ENCODE measurements at places on chromosomes 16 and 17. TPM values are rescaled to one million over a fixed set of nuclear protein-coding genes. Genes with fewer than 3 reads are reported as not detected.
A peak's percentile ranks its signal among the peaks of the same experiment; 100 is the strongest.

The ARL5C gene
- not detected for total RNA-seq

The PRCD gene
- 2.3 TPM for total RNA-seq

The TBX2 gene
- total RNA-seq: 11.7 TPM

The AXIN2 gene
- 27.0 TPM for total RNA-seq

The WNT9B gene
- total RNA-seq: not detected

The KRT27 gene
- total RNA-seq: not detected

The CSH1 gene
- not detected for total RNA-seq

The DOC2B gene
- total RNA-seq: 2.0 TPM

The SCGB1C2 gene
- not detected for total RNA-seq

The TNFRSF17 gene
- 5.0 TPM for total RNA-seq

The UNC13D gene
- total RNA-seq: 20.5 TPM

The EPN3 gene
- total RNA-seq: 58.5 TPM

The OR4D1 gene
- total RNA-seq: not detected

The OR1F1 gene
- not detected for total RNA-seq

The GNPTG gene
- 57.6 TPM for total RNA-seq

The PDE6G gene
- total RNA-seq: not detected

GRCh38 chr16:66294507-66294906 lies 72.0 kb upstream of the CDH5 start:
- DNase-seq: no peak

DNA sequence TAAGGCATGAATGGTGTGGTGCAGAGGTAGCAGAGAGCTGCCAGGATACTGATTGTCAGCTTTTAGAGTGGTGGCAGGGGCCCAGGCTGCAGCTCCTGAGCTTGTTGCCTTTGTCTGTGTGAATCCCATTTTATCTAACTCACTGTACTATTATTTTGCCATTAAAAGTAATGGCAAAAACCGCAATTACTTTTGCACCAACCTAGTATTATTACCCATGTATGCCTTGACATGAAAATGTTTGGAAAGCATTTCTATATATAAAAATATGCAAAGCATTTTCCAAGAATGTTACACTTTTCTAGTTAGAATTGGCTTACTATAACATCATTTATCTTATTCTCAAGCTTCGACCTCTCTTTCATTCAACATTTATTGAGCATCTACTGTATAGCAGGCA lies 308.1 kb upstream of the MYOCD start:
- DNase-seq: no peak

GRCh38 chr17:66633317-66633965 lies 201.5 kb upstream of the CACNG5 start:
- no peak for DNase-seq

GRCh38 chr17:75326226-75326848 lies 37.1 kb upstream of the SLC25A19 start:
- DNase-seq: no peak

DNA sequence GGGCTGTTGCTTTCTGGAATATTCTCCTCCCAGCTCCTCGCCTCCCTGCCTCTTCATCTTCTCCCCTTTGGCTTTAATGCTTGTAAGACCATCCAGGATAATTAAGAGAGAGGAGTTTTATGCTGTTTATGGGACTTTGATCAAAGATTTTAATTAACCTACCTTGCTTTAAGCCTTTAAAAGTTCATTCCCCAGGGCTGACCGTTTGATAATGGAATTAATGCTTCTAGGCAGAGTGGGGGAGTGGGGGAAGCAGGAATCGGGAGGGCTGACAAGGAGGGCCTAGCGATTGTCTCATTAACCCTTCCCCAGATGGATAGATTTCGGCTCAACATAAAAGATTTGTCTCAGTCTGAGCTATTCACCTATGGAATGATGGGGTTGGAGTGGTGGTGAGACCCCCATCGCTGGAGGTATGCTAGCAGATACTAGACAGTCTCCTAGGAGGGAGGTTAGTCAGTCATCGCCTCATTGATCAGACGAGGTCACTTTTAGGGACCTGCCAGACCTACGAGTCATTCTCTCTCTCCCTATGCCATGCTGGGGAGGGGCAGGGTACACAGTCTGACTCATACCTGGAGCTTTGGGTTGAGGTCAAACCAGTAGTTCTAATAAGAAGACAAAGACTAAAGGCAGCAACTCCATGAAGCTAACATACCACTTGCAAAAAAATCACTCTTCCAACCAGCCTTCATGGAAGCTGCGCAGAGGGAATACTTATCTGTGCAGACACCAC lies 236.6 kb upstream of the NLRP1 start:
- no peak for DNase-seq

DNA sequence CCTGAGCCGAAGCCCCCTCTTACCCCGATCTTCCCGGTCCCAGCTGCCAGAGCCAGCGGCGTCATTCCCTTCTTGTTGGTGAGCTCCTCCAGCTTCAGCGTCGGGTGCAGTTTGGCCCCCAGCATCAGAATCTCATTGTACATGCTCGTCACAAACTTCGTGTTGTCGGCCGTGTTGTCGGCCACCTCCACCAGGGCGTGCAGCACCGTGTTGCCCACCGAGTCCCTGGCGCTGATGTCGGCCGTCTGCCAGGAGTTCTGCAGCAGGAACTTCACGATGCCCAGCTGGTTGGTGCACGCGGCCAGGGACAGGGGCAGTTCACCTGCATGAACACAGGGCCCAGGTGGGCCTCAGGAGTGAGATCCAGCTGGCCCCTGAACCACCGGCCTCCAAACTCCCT lies 19.4 kb downstream of the TRPV1 start:
- DNase-seq: no peak

DNA sequence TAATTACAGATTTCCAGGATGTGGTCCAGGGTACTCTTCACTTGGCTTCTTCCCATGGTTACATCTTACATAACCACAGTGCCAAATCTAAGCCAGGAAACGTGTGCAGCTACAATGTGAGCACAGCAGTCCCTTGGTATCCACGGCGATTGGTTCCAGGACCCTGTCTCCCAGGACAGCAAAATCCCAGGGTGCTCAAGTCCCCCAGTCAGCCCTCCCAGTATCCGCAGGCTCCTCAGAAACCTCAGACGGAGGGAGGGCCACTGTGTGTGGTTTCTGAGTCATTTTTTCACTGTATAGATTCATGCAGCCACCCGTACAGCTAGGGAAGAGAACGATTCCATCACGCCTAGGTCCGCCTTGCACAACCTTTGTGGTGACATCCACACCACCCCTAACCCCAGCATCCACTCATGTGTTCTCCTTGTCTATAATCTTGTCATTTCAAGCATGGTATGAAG lies 11.1 kb upstream of the ATP2C2 start:
- DNase-seq: no peak

DNA sequence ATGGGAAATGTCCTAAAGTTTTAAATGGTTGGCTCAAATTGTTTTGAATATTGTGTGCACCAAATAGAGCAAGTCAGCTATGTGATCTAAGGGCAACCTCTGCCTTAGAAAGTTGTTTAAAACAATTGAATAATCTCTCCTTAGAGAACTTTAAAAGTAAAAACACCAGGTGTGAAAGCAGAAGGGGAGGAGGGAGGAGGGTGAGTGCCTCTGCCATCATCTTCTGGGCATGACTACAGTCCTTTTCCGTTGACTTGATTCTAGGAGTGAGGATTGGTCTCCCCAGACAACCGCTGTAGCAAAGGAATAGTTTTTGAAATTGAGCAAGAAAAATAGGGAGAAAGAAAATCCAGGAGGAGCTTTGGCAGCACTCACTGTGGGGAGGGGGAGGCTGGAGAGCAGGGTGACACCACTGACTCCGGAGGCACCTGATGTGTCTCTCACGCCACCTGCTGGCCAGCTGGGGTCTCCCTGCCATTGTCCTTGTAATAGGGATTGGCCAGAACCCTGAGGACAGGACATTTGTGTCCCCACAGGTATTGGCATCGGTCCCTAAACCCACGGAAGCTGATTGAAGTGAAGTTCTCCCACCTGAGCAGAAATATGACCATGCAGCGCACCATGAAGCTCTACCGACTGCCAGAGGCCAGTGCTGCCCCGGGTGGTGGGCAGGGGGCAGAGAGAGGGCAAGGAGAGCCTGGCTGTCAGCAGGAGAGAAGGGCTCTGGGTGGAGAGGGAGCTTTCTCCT lies 33.3 kb downstream of the PLCD3 start:
- peak; percentile 79 for DNase-seq

- DNase-seq: no peak
Observed at GRCh38 chr17:27389542-27390140, 66.6 kb upstream of the KSR1 start.

- no peak for DNase-seq
Observed at GRCh38 chr16:25165284-25165683, 51.5 kb upstream of the AQP8 start.

DNA sequence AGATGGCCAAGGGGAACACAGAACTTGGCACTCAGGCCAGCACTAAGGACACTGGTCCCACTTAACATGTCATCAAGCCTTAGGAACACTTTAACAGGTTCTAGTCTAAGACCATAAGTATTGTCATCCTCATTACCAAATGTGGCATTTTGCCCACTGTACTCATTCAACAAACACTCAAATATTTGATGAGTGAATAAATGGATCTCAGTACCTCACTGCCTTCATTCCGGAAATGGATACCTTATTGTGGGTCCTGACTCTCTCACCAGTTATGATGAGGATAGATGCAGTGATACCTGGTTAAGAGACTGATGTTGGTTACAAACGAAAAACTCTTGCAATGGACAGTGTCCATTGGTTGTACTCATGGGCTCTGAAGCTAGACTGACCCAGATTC lies 455.2 kb upstream of the DYNLRB2 start:
- DNase-seq: no peak

DNA sequence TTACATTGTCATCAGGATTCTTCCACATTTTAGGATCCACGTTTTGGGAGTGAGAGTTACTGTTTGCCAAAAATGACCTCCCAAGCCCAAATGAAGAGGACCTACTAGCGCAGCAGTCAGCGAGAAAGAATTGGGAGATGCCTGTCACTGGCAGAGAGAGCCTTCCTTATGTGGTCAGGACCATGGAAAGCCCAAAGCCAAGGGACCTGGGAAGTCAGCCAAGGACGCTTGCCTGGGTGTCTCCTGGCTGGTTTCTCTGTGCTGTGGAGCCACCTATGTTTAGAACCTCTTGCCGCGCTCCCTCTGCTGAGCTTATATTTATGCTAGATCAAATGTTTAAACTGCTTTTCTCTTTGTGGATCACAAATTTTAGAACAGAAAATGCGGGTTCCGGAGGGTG lies 24.9 kb upstream of the RHBDL3 start:
- DNase-seq: no peak

GRCh38 chr17:75011401-75012095 lies 922 bp upstream of the MRPL58 start:
- DNase-seq: peak; percentile 80

- DNase-seq: peak; percentile 53
Observed at GRCh38 chr17:2749784-2750181, 331 bp upstream of the CCDC92B start.

DNA sequence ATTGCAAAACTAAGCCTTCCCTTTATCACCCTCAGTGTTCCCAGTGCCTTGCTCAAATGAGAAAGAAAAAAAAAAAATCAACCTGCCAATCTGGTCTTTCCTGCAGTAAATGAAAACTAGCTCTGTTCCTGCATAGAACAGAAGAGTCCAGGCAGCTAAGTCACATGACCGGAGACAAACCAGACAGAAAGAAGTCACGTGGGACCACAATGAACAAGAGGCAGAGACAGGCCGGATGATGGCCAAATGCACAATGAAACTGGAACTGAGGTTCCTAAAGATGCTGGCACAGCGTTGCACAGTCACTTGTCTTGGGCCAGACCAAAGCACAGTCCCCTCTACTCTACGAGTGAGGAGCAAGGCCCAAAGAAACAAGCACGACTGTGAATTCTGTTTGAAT lies 172.5 kb downstream of the GRIN2A start:
- no peak for DNase-seq

- DNase-seq: no peak
Observed at GRCh38 chr17:62681939-62682381, 54.5 kb downstream of the MRC2 start.

GRCh38 chr16:56688762-56689161 lies 6.5 kb downstream of the MT1X start:
- DNase-seq: no peak

- DNase-seq: no peak
Observed at GRCh38 chr17:56815711-56816110, 18.0 kb downstream of the C17orf67 start.

- no peak for DNase-seq
Observed at GRCh38 chr17:4179071-4179470, 36.1 kb downstream of the CYB5D2 start.

GRCh38 chr17:5941258-5941657 lies 128.9 kb upstream of the WSCD1 start:
- DNase-seq: no peak

DNA sequence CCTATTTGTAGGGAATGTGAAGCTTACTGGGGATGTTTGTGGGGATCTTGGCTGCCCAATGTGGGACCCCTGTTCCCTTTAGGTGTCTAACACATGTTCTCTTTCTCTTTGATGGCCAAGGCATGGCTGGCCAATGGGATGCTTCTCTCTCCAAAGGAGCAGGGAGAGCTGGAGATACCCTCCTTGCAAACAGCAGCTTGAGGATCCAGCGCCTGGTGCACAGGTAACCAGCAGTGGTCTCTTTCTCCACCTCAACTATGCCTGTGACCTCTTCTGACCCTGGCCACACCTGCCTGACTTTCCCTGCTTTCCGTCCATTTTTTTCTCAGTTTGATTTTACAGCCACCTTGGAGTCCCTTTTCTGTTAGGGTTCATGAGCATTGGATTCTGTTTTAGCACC lies 16.8 kb upstream of the NKD1 start:
- DNase-seq: no peak

DNA sequence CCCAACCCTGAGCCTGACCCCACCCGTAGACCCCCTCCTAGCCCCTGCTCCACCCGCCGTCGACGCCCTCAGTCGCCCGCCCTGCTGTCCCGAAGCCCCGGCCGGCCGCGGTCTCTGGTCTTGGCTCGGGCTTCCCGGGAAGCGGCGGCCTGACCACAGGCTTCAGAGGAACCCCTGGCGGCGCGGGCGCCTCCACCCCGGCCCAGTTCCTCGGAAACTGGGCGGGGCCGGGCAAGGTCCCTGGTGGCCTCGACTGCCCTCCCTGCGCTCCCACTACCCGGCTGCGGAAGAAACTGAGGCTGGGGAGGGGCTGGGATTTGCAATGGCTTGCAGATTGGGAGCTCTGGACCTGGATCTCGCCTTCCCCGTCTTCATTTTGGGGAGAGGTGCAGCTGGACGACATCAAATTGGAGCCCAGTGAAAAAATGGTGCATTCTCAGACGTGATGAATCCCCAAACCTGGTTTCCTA lies 692 bp upstream of the SOCS1 start:
- DNase-seq: peak; percentile 78

GRCh38 chr16:66020642-66021041 lies 345.8 kb upstream of the CDH5 start:
- no peak for DNase-seq
